PC-9 (cell line): ENCODE measurements at places on chromosomes 6 and 20. TPM values are rescaled to one million over a fixed set of nuclear protein-coding genes. Genes with fewer than 3 reads are reported as not detected.

The FILIP1 gene
- 0.15 TPM in 1 of 2 replicates, not detected in the other for total RNA-seq

DNA sequence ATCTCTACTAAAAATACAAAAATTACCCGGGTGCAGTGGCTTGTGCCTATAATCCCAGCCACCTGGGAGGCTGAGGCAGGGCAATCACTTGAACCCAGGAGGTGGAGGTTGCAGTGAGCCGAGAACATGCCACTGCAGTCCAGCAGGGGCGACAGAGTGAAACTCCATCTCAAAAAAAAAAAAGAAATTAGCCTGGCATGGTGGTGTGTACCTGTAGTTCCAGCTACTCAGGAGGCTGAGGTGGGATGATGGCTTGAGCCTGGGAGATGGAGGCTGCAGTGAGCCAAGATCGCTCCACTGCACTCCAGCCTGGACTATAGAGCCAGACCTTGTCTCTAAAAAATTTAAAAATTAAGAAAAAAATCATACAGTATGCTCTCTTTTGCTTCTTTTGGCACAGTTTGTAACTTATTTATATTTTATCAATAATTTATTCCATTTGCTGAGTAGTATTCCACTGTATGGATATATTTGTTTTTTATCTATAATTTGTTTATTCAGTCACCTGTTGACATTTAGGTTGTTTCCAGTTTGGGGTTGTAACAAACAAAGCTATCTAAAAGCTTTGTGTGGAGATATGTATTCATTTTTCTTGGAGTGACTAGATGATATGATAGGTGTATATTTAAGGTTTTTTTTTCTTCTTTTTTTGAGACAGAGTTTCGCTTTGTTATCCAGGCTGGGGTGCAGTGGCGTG is 8.0 kb upstream of the MYBL2 start:
- no peak for DNase-seq

DNA sequence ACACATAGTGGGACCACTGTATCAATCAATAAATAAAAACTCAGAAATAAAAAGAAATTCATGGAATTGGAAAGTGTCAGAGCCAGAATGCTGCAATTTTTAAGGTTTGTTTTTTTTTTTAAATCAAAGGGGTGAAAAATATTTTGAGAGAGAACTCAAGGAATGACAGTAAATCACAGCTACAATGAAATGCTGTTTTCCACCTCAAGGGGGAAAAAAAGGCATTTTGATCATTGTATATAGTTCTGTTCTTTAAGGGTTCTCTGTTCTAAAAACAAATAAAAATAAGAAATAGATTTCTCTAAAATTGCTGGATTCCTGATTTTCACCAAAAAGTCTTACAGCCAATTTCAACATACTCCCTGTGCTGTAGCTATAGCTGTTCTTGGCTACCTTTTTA is 24.5 kb downstream of the FAXC start:
- no peak for DNase-seq

DNA sequence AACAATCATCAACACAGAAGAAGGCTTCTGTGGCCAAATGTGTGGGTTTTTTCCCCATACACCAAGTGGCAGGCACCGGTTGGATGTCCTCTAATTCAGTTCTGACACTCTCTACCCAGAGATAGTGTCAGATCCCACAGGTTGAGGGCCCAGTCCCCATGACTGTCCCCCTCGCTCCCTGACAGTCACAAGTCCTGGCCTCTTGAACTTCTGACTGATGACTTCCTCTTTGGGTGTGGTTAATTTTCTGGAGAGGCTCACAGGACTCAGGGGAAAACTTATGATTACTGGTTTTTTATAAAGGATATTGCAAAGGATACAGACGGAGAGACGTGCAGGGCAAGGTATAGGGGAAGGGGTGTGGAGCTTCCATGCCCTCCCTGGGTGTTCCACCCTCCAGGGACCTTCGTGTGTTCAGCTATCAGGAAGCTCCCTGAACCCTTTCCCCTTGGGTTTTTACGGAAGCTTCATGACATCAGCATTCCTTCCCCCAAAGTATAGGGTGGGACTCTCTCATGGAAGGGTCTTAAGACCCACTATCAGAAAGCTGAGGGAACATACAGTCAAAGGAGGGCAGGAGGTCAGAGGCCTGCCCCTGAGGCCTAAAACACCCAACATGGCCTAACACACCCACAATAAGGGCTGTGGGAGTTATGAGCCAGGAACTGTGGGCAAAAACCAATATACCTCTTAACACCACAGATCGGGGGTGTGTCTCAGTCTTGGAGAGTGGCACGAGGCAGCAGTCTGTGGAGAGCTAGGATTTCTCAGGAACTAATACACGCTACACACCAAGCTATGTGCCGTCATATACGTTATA is 33.3 kb downstream of the FARS2 start:
- DNase-seq = no peak

DNA sequence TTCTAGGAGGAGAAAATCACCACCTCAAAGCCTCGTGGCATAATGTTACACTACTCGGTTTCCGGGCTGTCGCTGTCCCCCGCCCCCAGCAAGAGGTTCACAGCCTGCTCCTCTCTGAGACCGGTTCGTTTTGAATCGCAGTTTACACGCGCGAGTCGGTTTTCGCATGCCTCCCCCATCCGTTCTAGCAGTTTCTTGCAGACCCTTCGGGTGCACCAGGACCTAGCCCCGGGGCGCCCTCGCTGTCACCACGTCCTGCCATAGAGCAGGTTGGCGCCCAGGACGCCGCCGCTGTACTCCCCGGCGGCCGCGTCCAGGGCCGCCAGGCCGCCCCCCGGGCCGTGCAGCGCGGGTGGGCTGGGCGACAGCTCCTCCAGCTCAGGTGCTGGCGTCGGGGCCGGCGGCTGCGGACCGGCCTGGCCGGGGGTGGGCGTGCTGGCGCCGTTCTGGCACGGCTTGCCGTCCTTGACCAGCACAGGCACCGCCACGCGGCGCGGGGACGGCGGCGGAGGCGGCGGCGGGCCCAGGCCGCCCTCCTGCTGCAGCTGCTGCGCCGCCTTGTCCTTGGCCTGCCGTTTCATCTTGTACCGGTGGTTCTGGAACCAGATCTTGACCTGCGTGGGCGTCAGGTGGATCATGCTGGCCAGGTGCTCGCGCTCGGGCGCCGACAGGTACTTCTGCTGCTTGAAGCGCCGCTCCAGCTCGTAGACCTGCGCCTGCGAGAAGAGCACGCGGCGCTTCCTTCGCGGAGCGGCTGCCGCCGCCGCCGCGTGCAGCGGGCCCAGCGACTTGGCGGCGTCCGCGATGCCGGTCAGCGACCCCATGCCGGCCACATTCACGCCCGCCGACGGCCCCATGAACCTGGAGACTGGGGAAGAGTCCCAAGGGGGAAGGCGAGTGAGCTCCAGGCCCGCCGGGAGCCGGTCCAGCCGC is 1.4 kb downstream of the NKX2-4 start:
- DNase-seq = no peak

The RNF182 gene
- total RNA-seq = 0.13 and 0.18 TPM in 2 replicates

GRCh38 chr6:30747300-30747687 is 2.9 kb upstream of the IER3 start:
- DNase-seq = no peak

- peak; percentile 68 for DNase-seq
Observed at GRCh38 chr6:34056305-34057108, 89.4 kb downstream of the GRM4 start.

DNA sequence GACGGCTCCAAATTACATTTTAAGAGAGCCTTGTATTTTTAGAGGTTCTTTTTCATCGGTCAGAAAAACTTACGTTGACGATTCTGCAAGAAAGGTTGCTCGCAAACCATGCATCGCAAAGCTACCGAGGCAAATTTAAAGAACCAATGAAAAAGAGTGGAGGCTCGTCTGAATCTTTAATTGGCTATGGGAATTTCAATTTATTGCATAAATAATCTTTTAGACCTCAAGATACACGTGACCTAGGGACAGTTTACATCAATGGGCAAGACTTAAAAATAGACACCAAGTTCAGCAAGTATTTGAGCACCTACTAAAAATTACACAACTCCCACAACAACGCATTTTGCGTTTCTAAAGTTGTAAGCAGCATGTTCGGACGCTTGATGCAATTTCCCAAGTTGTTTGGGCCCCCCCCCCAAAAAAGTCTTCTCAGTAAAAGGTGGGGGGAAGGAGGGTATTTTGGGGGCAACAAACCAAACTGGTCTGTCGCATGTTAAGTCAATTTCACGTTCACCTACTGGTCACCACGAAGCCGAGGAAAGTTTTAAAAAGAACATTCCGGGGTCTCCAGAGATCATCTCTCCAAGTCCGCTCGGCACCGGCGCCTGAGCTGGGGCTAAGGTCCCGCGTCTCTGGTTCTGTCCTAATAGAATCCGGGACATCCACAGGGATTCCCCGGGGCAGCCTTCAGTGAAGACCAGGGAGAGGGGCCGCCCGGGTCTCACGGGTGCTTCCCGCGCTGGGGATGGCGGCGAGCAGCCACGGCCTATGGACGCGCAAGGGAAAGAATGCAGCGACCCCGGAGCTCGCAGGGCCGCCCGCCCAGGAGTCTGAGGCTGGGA is 851 bp downstream of the SNX5 start:
- peak; percentile 51 for DNase-seq

The ATP9A gene
- total RNA-seq = 18.6 and 22.4 TPM in 2 replicates

The HFE gene
- 33.3 and 46.0 TPM in 2 replicates for total RNA-seq

The RNF39 gene
- total RNA-seq = 7.3 and 7.5 TPM in 2 replicates

GRCh38 chr20:40628877-40629276 is 60.2 kb downstream of the MAFB start:
- no peak for DNase-seq

The C20orf204 gene
- total RNA-seq = 3.8 and 6.4 TPM in 2 replicates

DNA sequence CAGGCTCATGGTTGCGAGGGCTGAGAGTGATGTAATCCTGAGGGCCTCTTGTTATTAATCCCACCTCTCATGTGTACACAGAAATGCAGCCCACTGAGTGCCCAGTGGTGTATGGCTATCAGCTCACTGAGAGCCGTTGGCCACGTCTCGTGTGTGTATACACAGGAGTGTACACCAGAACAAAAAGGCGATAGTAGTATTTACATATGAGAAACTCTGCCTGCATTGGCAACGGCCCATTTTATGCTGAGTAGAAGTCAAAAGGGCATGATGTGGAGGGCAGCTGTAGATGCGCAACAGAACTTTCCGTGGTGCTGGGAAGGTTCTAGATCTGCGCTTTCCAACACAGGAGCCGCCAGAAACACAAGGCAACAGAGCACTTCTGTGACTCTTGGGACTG is 28.9 kb upstream of the CDH4 start:
- DNase-seq = no peak

DNA sequence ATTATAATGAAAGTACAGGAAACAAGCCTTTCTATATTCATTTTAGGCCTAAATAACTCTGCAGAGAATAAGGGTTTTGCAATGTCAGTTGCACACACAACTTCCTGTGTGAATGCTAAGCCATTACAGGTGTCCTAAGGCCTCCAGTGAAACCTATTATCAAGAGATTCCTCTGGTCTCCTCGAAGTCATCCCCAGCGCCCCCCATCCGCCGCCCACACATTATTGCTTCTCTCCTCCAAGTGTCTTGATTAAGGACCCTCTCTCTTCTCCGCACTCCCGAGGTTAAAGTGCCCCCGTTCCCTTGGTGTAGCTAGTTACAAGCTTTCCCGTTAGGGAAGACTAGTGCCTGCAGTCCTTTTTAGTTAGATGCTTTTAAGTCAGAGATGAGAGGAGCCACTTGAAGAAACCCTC is 1.3 kb downstream of the HIVEP2 start:
- no peak for DNase-seq

- peak; percentile 40 for DNase-seq
Observed at GRCh38 chr6:34352305-34352937, 40.0 kb downstream of the NUDT3 start.

DNA sequence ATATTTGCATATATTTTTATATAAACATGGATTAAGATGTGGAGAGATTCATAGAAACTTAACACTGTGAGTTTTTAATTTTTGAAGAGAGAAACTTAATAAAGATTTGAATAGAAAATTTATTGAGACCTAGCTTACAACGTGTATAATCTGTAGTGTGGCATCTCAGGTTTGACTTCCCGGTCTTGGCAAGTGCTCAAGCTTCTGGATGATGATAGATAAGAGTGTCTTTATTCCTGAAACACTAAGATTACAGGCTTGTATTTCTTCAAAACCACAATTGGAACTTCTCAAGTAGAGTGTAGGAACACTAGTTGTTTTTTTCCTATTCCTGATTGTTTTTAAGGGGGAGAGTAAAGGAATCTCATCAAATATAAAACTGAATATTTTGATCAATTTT is 64.6 kb upstream of the NOTCH4 start:
- DNase-seq = no peak

- DNase-seq = peak; percentile 99
Observed at GRCh38 chr6:108689272-108690161, 128.8 kb downstream of the FOXO3 start.

The TGM3 gene
- not detected in 2 replicates for total RNA-seq

The GSTA4 gene
- total RNA-seq = 2.5 and 3.4 TPM in 2 replicates

- no peak for DNase-seq
Observed at GRCh38 chr20:16926626-16927430, 178.7 kb downstream of the OTOR start.

GRCh38 chr6:166825553-166826145 is 130.7 kb downstream of the RNASET2 start:
- peak; percentile 70 for DNase-seq

DNA sequence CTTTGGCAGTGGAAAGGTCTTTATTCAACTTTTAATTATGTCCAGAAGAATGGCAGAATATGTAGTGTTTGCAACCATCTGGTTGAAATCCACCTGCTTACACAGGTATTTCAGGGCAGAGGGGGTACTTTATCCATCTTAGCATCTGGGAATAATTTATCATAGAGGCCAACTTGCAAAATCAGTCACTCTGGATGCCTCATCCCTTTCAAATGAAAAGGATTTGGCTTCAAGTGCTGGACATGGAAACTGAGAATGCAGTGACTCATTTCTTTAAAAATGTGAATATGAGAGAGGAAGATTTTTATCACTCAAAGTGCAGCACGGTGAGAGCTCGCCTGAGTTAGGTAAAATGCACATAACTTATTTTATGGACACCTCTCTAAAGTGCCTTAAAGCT is 758.3 kb downstream of the KIF16B start:
- peak; percentile 87 for DNase-seq

- DNase-seq = no peak
Observed at GRCh38 chr20:34970193-34970840, 14.6 kb downstream of the MYH7B start.

The SPATS1 gene
- total RNA-seq = not detected in 2 replicates

The EGFL8 gene
- 23.3 and 26.0 TPM in 2 replicates for total RNA-seq

- no peak for DNase-seq
Observed at GRCh38 chr6:109362102-109362884, 20.0 kb downstream of the CD164 start.

The SEMG1 gene
- total RNA-seq = not detected in 2 replicates

DNA sequence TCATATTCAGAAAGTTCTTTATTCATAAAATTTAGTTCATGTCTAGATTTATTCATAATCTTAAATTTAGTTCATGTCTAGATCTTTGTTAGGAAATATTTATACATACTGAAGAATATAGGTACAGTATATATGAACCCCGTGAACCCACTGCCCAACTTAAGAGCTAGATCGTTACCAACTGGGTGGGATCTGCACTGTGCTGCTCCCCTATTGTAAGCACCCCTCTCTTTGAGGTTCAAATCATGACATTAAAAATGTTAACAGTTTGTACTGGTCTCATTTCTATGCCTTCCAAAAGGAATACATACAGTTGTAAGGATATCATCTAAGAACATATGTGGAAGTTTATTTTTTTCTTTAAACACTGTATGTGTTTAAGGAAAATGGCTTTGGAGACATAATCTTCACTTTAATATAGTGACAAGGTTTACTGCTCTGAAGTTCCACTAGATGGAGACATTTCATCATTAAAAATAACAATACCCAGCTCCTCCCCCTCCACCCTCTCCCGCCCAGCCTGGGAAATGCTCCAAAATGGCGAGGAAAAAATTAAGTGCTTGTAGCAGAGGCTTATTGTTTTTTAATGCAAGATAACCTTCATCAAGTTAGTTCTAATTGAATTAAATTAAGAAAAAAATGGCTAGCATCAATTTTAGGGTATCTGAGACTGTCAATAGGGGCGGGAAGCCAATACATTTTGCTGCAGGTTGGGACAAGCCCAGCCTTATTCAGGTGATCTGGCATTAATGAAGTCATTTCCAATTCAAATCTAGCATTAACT is 104.1 kb upstream of the TRAF3IP2 start:
- DNase-seq = peak; percentile 54
